ENCODE measurements at places on chromosomes 16 and 17.

DNA sequence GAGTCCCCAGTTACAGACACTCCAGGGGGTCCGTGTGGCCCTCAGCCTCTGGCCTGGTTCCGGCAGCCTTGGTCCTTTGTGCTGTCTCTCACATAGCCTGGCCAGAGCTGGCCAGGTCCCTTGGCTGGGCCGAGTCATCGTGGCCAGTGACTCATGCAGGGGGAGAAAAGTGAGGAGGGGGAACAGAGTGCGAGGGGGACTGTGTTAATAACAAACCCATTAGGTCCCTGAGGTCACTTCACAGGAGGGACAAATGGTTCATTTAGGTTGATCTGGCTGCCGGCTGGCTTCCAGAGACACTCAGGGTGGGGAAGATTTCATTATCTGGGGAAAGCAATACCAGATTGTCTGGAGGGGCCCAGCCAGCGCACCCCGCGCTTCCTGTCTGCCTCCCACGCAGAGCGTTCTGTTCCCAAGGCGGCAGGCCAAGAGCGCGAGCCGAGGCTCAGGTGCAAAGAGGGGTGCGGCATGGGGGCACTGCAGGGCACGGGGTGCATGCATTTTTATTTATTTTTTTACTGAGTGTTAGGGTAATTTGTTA is 223.1 kb downstream of the SEC14L1 start:
- no peak for DNase-seq

- no peak for DNase-seq
Measured at GRCh38 chr17:50477976-50478375, 684 bp upstream of the RSAD1 start.

GRCh38 chr17:1999557-2000251 is 25.4 kb downstream of the RTN4RL1 start:
- DNase-seq, result no peak

DNA sequence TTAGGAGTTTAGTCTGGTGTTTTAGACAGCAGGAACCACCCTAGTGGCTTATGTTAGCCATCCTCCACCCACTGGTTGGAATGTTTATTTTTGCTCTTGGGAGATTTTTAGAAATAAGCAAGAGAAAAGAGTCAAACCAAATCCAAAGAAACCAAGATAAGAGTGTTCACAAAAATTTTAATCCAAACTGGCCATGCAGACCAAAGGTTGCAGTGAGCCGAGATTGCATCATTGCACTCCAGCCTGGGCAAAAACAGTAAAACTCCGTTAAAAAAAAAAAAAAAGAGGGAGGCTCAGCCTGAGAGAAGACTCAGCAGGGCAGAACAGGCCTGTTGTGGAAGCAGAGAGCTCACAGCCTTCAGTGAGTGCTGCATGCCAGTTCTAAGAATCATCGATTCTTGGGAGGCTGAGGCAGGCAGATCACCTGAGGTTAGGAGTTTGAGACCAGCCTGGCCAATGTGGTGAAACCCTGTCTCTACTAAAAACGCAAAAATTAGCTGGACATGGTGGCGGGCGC is 12.2 kb upstream of the C16orf54 start:
- DNase-seq, result no peak

- no peak for DNase-seq
Measured at GRCh38 chr17:80755650-80756405, 211.2 kb downstream of the RPTOR start.

DNA sequence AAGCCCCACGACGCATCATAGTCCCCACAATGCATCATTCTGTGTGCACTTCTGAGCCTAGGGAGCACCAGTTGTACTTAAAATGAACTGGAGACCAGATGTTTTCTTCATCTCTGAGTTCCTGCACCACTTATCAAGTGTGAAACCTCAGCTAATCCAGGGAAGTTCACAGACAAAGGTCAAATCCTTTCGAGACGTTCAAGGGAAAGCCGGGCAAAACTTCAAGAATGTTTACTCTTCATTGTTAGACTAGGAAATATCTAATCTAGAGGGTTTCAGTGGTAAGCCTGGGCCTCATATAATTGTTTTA is 4.6 kb upstream of the PMP22 start:
- no peak for DNase-seq

DNA sequence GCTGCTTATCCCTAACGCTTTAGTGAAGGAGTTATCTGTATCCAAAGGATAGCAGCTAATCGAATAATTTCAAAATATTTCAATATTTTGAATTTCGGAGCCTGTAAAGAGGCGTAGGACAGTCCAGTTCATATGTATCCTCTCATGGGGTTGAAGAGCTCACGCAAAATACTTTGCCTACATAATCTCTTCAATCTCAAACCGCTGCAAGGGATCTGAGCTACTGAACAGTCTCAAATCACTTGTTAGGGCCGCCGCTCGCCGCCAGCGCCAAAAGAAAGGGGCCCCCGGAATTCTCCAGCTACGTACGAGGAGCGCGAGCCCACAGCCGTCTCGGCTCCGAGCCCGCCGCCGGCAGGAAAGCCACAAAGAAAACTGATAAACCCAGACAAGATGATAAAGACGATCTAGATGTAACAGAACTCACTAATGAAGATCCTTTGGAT is 601 bp upstream of the RFWD3 start:
- peak; percentile 5 for DNase-seq

DNA sequence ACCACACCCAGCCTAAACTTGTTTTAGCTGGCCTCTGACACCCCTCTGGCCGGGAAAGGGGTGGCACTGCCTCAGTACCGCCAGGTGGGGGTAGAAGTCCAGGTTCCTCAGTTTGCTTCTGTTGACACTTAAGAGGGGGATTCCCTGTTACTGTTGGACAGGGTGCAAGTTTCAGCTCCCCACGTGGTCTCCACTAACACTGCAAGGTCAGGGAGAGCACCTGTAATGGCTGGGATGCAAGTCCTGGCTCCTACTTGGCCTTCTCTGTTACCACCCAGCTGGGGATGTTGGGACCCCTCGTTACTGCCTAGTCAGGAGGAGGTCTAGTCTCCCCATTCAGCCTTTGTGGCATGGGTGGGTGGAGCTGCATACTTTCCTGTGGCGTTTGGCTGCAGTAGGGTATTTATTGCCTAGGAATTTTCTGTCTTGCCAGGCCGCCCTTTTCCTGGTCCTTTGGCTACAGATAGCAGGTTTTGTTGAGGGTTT is 10.6 kb upstream of the MFAP4 start:
- DNase-seq, result no peak

- DNase-seq, result peak; percentile 82
Measured at GRCh38 chr17:6913608-6914443, 82.0 kb upstream of the ALOX12 start.

DNA sequence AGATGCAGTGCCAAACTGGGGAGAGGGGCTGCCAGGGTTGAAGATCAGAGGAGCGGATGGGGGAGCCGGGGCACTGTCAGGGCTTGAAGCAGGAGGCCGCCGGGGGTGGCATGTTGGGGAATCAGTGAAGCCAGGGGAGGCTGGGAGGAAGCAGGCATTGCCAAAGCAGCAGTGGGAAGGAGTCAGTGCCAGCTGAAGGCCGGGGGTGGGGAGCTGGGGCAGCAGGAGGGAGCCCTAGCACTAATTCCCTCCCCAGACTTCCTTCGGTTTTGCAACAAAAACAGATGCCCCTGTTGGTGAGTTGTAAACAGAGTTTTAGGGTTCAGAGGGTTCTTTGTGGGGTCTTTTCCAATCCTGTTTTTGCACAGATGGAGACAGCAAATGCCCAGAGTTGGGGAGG is 10.9 kb upstream of the TAC4 start:
- DNase-seq, result no peak

DNA sequence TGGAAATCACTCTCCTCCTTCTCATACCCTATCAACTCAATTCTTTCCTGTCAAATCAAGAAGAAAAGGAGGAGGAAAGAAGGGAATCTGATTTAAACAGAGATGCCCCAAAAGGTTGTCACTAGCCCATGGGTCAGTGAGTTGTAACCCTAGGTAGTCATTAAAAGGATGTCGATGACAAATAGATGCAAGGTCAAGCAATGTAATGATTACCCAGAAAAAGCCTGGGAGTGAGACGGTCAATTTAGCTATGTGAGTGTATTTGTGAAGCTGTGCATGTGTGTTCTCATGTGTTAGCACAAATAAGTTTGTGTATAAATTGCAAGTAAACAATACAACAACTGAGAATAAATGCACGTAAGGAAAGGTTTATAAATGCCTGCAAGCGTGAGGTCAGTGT is 190.5 kb upstream of the PMFBP1 start:
- DNase-seq, result no peak

GRCh38 chr16:81237942-81238295 is 570 bp upstream of the BCO1 start:
- DNase-seq, result no peak

- no peak for DNase-seq
Measured at GRCh38 chr16:55294129-55294528, 29.9 kb upstream of the IRX6 start.

- DNase-seq, result no peak
Measured at GRCh38 chr17:29347831-29348629, 42.1 kb upstream of the TAOK1 start.

GRCh38 chr17:49576088-49576916 is 631 bp downstream of the NXPH3 start:
- no peak for DNase-seq

DNA sequence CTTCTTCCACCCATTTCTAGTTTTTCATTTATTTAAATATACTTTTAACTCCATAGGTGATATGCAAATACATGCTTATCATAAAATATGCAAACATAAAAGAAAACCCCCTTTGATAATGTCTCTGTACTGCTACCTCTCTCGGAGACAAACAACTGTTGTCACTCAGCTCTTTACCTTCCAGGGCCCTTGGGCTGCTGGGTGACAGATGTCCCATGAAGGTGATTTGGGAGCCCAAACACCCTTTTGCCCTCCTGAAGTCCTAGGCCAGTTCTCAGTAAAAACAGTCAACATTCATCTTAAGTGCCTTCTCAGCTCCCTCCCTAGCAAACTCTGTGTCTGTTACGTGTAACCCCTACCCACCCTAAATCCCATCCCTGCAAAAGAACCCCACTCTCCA is 37.5 kb downstream of the CHD9 start:
- DNase-seq, result no peak

GRCh38 chr16:17301593-17302135 is 169.1 kb downstream of the XYLT1 start:
- DNase-seq, result no peak

DNA sequence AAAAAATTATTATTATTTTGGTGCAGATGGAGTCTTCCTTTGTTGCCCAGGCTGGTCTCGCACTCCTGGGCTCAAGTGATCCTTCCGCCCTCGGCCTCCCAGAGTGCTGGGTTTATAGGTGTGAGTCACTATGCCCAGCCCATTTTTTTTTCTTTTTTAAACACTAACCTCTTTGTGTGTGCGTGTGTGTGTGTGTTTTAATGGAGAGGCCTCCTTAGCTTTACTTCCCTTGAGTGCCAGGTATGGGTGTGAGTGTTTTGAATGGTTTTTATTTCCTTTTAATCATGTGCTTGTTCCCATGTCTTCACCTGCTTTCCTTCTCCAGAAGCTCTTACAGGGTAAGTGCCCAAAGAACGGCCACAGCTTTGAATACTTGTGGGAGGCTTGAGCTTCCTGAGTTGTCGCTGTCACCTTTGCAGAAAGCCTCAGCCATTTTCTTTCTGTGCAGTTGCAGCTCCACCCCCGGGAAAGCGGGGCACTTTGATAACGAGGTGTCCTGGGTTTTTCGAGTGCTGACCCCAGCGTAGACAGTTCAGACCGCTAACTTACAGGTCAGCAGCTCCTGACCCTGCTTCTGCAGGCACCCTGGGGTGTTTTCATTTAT is 22.6 kb downstream of the AKAP1 start:
- DNase-seq, result no peak

DNA sequence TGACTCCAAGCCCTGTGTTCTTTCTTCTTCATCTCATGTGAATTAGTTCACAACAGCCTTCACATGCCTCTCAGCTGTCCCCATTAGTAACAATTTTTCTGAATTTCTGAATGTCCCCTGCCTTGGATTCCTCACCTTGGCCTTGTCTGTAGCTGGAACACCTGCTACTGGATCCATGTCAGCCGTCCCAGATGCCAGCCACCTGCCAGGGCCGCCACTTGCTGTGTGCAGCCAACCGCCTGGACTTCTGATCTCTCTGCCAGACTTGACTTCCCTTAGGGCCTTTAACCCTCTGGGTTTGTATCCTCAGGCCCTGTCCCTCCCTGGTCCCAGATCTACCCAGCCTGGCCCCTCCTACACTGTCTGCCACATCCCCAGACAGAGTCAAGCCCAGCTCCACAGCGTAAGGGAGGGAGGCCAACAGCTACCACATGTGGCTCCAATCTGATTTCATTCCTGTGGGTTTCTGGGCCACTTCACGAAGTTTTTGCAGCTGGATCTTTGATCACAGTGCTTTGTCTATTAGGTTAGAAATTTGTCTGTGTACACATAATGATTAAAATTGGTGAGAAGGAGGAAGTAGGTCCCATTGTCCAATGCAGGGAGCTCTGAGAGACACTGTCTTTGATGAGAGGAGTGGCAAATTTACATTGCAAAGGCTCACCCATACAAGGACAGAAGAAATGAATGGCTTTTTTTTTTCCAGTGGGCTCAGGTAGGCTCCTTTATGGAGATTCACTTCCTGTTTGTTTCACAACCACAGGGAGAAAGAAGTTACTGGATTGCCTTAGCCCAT is 15.3 kb downstream of the MPP2 start:
- no peak for DNase-seq

DNA sequence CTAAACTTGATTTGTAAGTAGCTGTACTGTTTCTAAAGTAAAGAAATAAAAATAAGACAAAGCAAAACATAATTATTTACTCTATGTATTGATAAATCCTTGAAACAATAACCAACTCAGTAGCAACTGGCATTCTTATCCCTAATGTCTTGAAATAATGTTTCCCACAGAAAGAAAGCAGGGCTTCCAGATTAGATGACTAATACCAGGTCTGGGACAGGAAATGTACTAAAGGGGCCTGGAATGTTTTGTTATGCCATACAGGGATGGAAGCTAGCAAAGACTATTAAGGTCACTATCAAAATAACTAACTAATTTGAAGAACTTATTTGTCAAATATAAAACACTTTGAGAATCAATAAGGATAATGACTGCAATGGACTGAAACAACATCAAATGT is 82.1 kb downstream of the CFDP1 start:
- DNase-seq, result no peak

DNA sequence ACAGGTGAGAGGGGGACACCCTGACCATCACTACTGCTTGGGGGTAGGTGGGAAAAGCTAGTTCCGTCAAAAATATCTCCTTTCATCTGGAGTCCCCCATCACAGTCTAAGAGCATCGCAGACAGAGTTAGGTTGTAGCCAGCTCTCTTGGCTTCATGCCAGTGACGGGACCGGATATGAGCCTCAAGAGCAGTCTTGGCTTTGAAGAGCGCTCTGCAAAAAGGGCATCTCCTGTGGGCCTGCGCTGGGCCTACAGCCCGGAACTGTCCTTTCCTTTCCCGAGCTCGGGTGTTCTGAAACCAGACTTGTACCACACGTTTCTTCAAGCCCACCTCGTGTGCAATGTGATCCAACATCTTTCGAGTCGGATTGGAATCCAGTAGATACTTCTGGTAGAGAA is 253.6 kb downstream of the ZFHX3 start:
- DNase-seq, result no peak

GRCh38 chr17:3890082-3890877 is 2.6 kb downstream of the CAMKK1 start:
- no peak for DNase-seq

- peak; percentile 39 for DNase-seq
Measured at GRCh38 chr17:61389670-61390478, 9.8 kb upstream of the TBX2 start.

Measured in effector memory CD8-positive, alpha-beta T cell (primary cell).